Chondrocyte (in vitro differentiated cells): ENCODE measurements at places on chromosomes 4 and X. TPM values are rescaled to one million over a fixed set of nuclear protein-coding genes. Genes with fewer than 3 reads are reported as not detected.
A peak's percentile ranks its signal among the peaks of the same experiment; 100 is the strongest.

- H3K27me3 ChIP-seq: no peaks in the 10 kb centered on the region
- DNase-seq: no peak
- H3K36me3 ChIP-seq: no peaks in the 10 kb centered on the region
- H3K27ac ChIP-seq: no peak overlapping the region
Measured at GRCh38 chr4:36142504-36142903, 101.8 kb downstream of the ARAP2 start.

GAGE1 gene
- total RNA-seq: not detected in 3 replicates

GRIPAP1 gene
- total RNA-seq: 28.8 to 37.5 TPM (median 32.7 TPM) in 3 replicates

DNA sequence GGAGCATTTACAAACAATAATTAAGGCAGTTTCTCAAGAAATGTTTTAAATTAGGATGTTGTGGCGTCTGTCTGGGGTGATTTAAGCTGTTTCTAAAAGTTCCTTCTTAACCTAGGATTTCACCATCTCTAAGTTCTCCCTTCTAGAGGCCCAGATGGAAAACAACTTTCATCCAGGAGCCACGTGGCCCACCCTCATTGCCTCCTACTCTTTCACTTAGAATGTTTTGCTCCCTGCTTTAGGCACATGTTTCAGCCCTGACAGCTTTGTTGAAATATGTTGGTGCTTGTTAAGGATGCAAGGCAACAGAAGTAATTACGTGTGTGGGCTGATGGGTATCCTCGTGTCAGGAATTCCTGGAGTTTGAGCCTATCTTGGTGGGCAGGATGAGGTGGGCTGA lies 131.3 kb downstream of the GUCY2F start:
- H3K36me3 ChIP-seq: no peaks in the 10 kb centered on the region
- no peak overlapping the region for H3K4me3 ChIP-seq
- H3K27me3 ChIP-seq: no peaks in the 10 kb centered on the region
- H3K27ac ChIP-seq: no peak overlapping the region

- DNase-seq: no peak
- H3K36me3 ChIP-seq: peaks cover 2% of the 10 kb centered on the region
- H3K4me3 ChIP-seq: no peak overlapping the region
Measured at GRCh38 chr4:182547435-182547834, 304.2 kb downstream of the TENM3 start.

ITM2A gene
- 0.56 TPM in 1 of 3 replicates, not detected in the others for total RNA-seq

DNA sequence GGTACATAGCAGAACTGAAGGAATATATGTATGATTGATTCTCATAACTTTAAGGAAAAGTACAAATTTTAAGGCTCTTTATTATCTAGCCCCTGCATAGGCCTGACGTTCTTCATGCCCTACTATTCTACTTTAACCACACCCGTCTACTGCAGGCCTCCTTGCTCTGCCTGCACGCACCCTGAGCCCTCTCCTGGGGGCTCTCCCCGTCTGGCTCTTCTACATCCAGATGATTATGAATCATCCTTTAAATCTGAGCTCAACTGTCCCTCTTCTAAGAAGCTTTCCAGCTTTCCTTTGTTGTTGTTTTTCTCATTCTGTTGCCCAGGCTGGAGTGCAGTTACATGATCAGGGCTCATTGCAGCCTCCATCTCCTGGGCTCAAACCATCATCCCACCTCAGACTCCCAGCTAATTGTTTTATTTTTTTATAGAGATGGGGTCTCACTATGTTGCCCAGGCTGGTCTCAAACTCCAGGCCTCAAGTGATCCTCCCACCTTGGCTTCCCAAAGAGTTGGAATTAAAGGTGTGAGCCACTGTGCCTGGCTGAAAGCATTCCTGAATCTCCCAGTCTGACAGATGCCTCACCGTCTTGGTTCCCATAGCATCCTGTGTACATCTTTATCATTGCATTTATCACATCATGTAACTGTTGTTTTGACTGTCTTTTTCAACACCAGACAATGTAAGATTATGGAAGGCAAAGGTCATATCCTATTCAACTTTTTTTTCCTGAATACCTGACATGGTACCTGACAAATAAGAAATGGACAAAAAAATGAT lies 89.2 kb downstream of the WDFY3 start:
- H3K27me3 ChIP-seq: no peaks in the 10 kb centered on the region
- H3K4me3 ChIP-seq: no peak overlapping the region
- peaks cover 37% of the 10 kb centered on the region for H3K4me1 ChIP-seq
- H3K36me3 ChIP-seq: peaks cover 11% of the 10 kb centered on the region
- H3K27ac ChIP-seq: peak overlapping the region; percentile 77
- DNase-seq: no peak
